ENCODE measurements at places on chromosomes 6 and 20.

GRCh38 chr20:1566701-1567100 is 9.2 kb upstream of the SIRPD start:
- DNase-seq = no peak

- no peak for DNase-seq
Observed at GRCh38 chr6:42012501-42013133, 37.7 kb upstream of the TAF8 start.

GRCh38 chr6:15922510-15923250 is 206.2 kb upstream of the MYLIP start:
- DNase-seq = no peak

GRCh38 chr6:111668410-111668809 is 62.7 kb upstream of the TRAF3IP2 start:
- no peak for DNase-seq

DNA sequence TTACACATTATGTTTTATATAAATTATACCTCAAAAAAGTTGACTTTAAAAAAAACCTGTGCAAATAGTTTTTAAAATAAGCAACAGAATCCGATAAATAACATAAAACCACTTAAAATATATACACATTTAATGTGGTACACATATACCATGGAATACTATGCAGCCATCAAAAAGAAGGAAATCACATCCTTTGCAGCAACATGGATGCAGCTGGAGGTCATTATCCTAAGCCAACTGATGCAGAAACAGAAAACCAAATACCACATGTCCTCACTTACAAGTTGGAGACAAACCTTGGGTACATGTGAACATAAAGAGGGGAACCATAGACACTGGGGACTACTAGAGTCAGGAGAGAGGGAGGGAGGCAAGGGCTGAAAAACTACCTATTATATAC is 4.0 kb upstream of the DEFB121 start:
- DNase-seq = no peak

- no peak for DNase-seq
Observed at GRCh38 chr6:53939830-53940229, 145.0 kb downstream of the LRRC1 start.

Data from activated CD4-positive, alpha-beta T cell treated with anti-CD3 and anti-CD28 coated beads for 24 hours (primary cell).